H7 (cell line): ENCODE measurements at places on chromosomes 11 and 22.

- peak; percentile 91 for DNase-seq
Observed at GRCh38 chr11:130315354-130315970, 745 bp upstream of the ZBTB44 start.

DNA sequence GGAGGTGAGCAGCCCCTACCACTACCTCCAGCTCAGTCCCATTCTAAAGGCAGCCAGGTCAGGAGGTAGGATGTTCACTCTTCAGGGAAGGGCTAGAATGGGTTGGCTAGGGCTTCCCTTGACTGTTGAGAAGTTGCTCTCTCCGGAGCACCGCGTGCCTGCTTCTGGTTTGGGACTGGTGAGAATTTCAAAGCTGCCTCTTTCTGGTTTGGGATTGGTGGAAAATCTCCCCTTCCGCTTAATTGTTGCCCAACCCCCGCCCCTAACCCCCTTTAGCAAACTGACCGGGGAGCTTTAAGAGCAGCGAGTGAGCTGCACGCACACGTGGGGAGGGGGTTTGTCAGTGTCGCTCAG lies 686 bp downstream of the USP2 start:
- peak; percentile 68 for DNase-seq

GRCh38 chr11:1504581-1505290 lies 18.2 kb upstream of the MOB2 start:
- DNase-seq = no peak

DNA sequence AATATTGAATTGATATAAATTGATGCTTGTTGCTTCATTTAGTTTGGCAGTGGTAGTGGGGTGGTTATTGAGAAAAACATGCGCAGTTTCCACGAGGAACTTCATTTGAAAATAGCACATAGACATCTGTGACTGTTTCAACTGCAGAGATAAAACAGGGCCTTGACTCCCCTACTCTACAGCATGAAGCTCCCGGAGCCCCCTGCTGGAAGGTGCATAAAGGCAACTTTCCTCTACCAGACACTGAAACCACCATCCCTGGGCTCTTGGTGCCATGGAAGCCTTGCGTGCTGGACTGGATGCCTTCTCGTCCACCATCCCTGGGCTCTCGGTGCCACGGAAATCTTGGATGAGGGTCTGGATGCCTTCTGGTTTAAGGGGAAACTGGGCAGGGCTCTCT lies 195.9 kb downstream of the CSNK2A3 start:
- DNase-seq = peak; percentile 73

DNA sequence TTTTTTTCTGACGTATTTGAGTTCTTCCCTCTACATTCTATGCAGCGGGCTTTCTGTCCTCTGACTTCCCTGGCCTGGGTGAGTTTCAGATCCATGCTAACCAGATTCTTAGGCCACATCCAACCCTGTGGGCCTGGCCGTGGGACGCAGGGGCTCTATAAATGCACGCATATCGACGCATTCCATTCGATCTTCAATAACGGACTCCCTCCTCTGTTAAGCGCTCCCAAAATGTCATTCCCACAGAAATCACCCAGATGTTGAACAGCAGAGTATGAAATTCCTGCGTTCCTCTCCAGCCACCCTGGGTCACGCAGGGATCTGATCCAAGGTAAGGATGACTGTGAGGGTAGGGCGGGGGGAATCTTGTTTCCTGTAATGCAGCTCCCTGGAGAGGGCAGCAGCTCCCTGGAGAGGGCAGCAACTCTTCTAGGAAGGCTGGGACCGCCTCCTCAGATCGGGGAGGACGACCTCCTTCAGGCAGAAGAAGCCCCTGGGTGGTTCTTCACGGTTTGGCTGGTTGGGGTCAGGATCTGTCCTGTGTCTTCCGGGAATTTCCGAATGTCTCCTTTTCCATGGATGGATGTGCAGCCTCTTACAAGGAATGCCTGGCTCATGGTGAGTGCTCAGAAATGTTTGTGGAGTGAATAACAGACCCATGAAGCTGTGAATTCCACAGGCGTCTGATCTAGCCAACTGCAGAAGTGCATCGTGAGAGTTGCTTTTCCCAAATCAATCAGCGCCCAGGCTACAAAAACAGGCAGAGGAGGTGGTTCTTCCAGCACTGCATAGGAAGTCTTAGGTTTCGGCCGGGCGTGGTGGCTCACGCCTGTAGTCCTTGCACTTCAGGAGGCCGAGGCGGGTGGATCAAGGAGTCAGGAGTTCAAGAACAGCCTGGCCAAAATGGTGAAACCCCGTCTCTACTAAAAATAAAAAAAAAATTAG lies 12.2 kb downstream of the MRGPRD start:
- DNase-seq = no peak

DNA sequence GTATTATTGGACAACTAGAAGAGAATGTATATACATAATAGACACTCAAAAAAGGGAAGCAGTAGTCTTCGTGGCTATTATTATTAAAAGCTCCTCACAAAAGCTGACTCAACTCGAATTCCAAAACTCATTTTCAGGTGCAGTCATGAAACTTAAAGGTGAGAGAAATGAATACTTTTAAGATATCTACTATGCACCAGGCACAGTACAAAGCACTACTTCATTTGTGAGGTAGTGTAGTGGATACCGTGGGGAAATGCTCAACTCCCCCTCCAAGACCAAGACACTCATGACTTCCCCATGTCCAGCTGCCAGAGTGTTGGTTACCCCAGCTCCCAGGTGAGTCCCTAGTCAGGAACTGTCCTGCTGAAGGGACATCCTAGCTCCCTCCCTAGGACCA lies 2.1 kb downstream of the SYN3 start:
- no peak for DNase-seq

GRCh38 chr11:117824571-117825537 lies at the start of gene FXYD2:
FXYD2 (minus strand) TSS chr11:117824744; CDS start chr11:117824678, 66 bp downstream.
- DNase-seq = peak; percentile 45

DNA sequence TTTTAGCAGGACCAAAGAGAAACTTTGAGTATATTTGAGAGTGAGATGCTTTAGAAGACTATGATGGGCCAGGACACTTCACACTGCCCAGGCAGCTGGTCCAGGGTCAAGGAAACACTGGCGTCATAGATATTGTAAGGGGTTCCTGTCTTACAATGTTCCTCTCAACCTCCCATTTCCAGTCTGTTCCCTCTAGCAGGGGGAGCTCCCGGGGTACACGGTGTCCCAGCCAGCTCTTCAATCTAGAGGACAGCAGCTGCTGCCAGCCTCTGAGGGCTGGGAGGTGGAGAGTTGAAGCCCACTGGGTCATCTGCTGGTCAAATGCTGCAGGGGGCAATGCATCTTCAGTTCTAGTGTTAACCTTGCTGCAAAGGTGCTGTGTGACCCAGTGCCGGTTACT lies 40.7 kb upstream of the TIMP3 start:
- DNase-seq = no peak

GRCh38 chr22:24847490-24847889 lies 41.5 kb downstream of the SGSM1 start:
- no peak for DNase-seq

GRCh38 chr11:21794306-21794705 lies 398.6 kb upstream of the ANO5 start:
- DNase-seq = no peak

DNA sequence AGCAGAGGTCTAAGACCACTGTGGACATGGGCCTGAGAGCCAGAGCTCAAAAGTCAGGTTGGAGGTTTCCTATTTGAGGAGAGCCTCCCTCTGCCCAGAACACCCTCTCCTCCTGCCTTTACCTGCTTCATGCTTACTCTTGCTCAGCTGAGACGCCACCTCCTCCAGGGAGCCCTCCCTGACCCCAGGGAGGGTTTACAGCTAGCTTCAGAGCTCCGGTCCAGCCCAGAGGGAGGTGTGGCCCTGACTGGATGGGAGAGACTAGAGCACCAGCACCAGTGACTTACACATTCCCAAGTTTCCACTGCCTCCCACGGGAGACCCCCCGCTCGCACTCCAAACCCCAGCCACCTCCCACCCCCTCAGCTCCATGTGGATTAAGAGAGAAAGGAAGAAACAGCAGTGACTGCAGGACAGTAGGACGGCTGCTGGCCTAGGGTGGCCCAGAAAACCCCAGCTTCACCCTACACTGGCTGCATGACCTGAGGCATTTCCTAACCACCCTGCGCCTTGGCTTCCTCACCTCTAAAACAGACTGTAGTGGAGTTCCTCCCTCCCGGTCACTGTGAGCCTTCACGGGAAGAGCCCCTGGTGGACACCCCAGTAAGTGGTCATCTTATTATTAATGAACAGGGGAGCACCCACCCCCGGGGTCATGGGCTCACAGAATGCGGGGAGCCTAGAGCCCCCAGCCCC lies 24.5 kb upstream of the PDGFB start:
- DNase-seq = peak; percentile 71
